ENCODE measurements at places on chromosomes 11 and 22.

GRCh38 chr11:114438303-114438702 lies 964 bp upstream of the REXO2 start:
- no peak for DNase-seq

- no peak for DNase-seq
Measured at GRCh38 chr11:17313349-17314231, 37.1 kb downstream of the NUCB2 start.

DNA sequence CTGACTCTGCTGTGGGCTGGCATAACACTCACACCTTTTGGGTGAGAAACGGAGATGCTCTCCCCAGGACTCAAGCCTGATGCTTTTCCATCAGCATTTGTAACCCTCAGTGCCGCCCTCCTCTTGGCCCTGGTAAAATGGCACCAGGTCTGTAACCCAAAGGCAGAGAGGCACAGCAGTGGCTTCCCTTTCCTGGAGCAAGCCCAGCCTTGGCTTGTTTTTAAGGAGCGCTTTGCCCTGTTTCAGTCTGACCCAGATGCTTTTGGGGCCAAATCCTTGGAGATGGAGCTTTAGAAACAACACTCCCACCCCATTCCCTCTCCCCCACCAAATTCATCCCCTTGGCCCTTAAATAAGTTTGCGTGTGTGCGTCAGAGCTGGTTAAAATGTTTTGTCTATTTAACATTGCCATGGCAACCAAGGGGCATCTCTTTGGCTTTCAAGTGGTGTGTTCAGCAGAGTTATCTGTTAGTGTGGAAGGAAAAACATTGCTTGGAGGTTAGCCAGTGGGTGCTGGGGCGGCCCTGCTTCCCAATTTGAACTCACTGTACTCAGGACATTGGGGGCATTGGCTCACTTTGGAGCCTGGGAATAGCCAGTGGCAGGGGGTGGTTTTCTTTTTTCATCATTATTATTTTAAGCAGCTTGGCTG lies 134.1 kb downstream of the NAV2 start:
- peak; percentile 46 for DNase-seq

DNA sequence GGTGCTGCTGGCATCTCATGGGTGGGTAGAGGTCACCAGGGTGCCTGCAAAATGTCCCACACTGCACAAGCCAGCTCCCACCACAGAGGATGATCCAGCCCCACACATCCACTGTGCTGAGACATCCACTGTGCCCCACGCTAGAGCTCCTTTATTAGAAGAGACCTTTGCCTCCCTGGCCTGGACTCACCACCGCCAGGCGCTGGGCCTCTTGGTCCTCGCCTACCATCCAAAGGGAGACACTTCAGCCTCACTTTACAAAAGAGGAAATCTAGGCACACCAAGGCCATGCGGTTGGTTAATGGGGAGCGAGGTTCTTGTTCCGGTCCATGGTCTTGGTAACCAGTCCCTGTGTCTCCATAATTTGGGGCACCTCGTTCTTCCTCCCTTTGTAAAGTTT lies 3.4 kb upstream of the ANO1 start:
- DNase-seq = no peak

DNA sequence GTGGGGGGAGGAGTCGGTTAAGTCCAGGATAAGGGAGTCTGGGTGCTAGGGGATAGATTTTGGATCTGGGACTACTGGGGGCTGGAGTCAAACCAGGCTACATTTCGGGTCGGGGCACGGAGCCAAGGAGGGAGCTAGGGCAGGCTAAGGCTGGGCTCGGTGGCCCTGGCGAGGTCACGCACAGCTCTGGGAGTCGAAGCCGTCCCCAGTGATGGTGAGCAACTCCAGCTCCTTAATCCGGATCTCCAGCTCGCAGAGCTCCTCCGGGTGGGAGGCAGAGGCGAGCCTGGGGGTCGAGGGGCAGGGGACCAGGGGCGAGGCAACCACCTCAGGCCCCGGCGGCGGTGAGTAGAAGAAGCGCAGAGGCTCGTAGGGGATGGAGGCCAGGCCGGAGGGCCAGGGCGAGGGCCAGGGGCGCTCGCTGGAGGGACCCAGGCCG lies 544 bp downstream of the C11orf91 start:
- no peak for DNase-seq

DNA sequence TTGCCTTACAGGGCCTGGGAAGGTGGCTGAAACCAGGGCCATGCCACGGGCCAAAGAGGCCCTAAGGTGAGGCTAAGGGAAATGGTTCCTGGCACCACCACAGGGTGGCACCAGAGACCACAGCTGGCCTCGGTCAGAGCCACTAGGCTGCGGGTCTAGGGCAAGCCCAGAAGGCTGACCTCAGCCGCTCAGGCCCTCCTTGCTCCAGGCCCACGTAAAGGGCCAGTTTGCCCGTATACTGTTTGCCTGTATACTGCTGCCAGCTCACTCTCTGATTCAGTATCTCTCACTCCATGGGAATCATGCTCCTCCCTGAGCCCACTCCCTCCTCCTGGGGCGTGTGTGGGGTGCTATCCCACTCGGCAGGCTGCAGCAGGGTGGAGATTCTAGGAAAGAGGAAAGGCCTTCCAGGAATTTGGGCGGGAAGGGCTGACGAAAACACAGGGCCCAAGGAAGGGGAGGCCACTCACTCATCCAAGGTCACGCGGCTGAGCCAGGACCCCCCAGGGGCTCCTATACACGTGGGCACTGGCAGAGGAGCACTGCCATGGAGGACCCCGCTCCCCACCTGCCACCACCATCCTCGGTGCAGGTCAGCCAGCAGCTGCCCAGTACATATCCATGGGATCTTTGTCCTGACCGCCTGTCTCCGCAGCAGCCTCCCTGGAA lies 62.4 kb downstream of the NECTIN1 start:
- DNase-seq = peak; percentile 85
